Endothelial cell of umbilical vein (primary cell): ENCODE measurements at places on chromosomes 13 and 19. TPM values are rescaled to one million over a fixed set of nuclear protein-coding genes. Genes with fewer than 3 reads are reported as not detected.
A peak's percentile ranks its signal among the peaks of the same experiment; 100 is the strongest.

SPACA4 gene
- polyA plus RNA-seq, result not detected in 2 replicates

ZNRF4 gene
- not detected in 2 replicates for polyA plus RNA-seq

DPF1 gene
- polyA plus RNA-seq, result 1.6 and 2.0 TPM in 2 replicates

NECTIN2 gene
- 238 and 262 TPM in 2 replicates for polyA plus RNA-seq

FAM216B gene
- not detected in 2 replicates for polyA plus RNA-seq

FGF9 gene
- polyA plus RNA-seq, result not detected in 2 replicates

CALR3 gene
- not detected in 2 replicates for polyA plus RNA-seq

FCER2 gene
- polyA plus RNA-seq, result not detected in 2 replicates

OSCAR gene
- polyA plus RNA-seq, result 0.08 and 0.10 TPM in 2 replicates

KLK2 gene
- polyA plus RNA-seq, result not detected in 2 replicates

NAXD gene
- 40.4 and 42.9 TPM in 2 replicates for polyA plus RNA-seq

DNA sequence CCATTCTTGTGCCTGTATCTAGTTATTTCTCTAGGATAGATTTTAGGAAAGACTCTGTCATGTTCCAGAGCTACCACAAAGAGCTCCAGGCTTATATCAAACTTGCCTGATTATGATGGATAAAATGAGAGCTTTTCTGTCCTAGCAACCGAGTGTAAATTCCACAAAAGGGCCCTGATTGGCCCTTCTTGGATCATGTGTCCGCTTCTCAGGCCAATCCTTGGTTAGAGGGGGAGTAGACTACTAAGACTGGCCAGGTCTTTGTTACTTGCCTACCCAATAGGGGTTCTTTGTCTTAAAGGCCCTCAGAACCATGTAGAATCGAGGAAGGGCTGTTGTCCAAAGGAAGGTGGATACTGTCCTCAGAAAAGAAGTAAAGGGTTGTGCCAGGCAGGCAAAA, 2.4 kb downstream of the DHX34 start:
- DNase-seq, result peak; percentile 40

GRCh38 chr13:99986741-99987140, 5.2 kb downstream of the ZIC2 start:
- no peak for DNase-seq

- DNase-seq, result no peak
These were observed 105.9 kb downstream of the AKAP11 start for GRCh38 chr13:42377640-42378382.

- no peak for DNase-seq
These were observed 17.7 kb downstream of the CKM start for GRCh38 chr19:45305007-45305406.

DNA sequence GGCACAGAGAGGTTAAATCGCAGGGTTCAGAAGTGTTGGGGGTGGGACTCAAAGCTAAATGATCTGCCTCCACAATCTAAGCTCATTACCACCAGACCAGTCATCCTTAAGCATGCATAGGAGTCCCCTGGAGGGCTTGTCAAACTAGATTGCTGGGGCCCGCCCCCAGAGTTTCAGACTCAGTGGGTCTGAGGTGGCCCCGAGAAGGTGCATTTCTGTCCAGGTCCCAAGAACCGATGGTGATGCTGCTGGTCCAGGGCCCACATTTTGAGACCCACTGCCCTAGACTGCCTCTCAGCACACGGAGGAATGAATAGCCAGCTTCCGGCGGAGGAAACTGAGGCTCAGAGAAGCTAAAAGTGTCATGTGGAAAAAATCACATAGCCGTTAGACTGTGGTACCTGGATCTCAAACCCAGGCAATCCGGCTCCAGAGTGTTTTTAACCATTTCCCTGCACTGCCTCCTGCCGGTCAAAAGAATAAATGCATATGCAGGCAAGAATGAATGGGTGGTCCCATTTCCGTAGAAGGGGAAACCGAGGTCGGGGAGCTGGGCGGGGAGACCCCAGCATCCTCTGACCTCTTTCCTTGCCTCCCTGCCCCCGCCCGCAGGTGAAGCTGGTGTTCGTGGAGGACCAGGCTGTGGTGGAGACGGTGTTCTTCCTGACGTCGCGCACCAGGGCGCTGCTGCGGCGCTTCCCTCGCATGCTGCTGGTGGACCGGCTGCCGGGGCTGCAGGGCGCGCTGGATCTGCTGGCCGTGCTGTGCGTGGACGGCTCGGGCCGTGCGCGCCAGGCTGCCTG, 23.8 kb downstream of the ZSWIM9 start:
- no peak for DNase-seq

DNA sequence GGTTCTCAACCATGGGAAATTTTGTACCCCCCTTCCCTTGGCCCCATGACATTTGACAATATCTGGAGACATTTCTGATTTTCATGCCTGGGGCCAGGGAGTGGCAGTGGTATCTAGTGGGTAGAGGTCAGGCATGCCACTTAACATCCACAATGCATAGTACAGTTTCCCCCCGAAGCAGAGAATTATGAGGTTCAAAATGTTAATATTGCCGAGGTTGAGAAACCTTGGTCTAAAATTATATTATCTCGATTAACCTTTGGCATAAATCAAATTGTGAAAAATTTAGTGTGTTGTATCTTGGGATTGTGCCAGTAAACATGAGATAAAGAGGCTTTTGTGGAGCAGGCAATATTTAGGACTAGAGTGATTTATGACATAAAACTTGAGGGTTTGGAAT, 147.9 kb downstream of the LMO7 start:
- DNase-seq, result no peak

GRCh38 chr13:110107568-110108347, 199.2 kb downstream of the COL4A1 start:
- DNase-seq, result no peak

GRCh38 chr19:48290401-48290770, 20.5 kb downstream of the ZNF114 start:
- DNase-seq, result peak; percentile 42

- no peak for DNase-seq
These were observed 59.1 kb downstream of the AKAP11 start for GRCh38 chr13:42331009-42331408.

GRCh38 chr13:106701771-106702341, 133.9 kb upstream of the ARGLU1 start:
- peak; percentile 63 for DNase-seq

DNA sequence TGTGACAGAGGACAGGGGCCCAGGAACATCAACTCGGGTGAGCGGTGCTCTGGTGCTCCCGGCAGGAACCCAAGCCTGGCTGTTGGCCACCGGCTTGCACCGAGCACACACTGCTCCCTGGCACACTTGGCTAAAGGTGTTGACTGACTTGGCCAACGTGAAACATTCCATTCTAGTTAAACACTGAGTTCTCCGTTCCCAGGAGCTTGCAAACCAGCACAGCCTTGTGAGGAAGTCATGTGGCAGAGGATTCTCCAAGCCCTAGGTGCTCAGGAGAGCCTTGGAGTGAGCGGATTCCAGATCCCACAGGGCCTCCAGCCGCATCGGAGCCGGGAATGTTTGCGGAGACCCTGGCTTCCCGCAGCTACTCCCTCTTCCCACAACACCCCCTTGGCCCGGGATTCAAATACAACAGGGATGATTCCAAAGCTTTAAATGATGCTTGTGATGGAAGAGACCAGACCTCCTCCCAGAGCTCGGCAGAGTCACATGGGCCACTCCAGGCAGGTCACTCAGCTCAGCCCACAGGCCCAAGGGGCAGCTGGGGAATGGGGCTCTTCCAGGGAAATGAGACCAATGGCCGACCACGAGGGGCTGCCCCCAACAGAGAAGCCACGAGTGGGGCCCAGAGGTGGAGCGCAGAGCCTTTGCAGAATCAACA, 2.9 kb downstream of the C13orf46 start:
- DNase-seq, result no peak

DNA sequence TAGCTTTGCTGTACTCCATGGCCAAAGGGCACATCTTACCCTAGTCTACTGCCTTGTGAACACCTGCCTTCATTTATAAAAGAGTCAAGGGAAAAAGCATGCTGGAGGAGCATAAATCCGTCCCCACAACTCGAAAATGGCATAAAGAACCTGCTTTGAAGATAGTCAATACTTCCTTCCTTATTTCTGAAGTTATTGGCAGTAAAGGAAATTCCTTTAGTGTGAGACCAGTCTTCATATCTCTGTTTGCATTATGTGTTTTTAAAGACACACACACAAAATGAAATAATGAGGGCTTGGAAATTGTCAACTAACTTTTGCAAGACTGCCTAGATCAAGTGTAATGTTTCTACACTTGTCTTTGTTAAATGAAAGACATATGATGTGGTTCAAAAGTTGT, 408.4 kb downstream of the SPRY2 start:
- peak; percentile 77 for DNase-seq

GRCh38 chr19:30449078-30449590, 77.0 kb downstream of the ZNF536 start:
- no peak for DNase-seq
